ENCODE measurements at places on chromosomes 2 and 18.
A peak's percentile ranks its signal among the peaks of the same experiment; 100 is the strongest.

DNA sequence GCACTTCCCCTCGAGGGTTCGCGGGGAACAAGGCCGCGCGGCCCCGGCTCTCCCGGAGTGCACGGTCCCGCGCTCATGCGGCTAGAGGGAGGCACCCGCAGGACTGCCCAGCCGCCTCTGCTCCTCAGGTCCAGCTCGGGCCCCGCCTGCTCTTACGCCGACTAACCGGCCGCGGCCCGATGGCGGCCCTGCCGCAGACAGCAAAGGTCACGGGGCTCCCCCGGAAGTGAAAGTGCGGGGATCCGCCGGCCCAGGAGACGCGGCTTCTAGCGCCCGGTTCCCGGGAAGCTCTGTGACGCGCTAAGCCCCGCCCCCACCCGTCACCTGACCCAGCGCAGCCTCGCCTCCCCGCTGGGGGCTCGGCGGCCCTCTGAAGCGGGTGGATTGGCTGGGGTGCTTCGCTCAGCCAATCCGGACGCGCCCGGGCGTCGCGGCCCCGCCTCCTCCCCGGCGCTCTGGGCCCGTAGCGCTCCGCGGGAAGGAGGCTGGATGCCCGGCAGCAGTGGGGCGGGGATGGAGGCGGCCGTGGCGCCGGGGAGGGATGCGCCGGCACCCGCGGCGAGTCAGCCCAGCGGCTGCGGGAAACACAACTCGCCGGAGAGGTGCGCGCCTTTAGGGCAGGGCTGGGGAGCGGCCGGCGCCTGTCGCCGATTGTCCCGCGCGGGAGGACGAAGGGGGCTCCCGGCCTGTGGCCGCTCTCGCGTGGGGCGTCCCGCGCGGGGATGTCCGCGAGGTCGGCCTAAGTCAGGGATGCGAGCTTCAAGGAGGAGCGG lies at the start of gene SCLY:
Gene SCLY, plus strand, starts transcription at position 460 of the 773 bp plus-strand sequence. Its CDS starts 54 bp downstream, at position 514.
- DNase-seq: peak; percentile 96

DNA sequence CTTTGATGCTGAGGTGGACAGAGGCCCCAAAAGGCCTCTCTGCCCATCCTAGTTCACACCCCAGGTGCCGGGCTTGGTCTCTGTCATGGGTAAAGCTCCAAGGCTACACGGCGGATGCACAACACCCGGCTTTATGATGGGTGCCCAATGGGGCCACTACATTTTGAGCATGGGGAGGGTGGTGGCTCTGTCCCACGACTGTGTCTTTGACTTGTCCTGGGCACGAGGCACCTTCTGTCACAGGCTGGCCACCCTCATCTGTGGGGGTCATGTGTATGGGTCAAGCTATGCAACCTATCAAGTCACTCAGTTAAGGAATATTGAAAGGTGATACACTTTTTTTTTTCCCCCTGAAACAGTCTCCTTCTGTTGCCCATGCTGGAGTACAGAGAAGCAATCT lies 63.7 kb downstream of the EDAR start:
- DNase-seq: no peak

DNA sequence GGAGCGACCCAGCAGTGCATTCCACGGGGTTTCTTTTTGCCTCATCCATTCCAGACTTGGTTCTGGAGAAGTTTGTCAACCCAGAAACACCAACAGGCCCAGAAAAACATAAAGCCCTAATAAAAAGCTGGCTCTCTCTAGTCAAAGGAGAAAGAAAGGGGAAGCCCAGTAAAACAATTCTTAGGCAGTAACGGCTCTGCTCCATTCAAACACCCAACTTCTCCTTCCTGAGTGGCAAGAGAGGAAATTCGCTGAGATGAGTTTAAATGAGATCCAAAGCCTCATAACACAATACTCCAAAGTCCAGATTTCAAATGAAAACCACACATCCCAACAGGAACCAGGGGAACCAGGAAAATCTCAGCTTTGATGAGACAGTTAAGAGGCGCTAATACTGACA lies 179.9 kb downstream of the RPIA start:
- DNase-seq: no peak

GRCh38 chr2:197237291-197238042 lies 73.1 kb downstream of the ANKRD44 start:
- DNase-seq: no peak

DNA sequence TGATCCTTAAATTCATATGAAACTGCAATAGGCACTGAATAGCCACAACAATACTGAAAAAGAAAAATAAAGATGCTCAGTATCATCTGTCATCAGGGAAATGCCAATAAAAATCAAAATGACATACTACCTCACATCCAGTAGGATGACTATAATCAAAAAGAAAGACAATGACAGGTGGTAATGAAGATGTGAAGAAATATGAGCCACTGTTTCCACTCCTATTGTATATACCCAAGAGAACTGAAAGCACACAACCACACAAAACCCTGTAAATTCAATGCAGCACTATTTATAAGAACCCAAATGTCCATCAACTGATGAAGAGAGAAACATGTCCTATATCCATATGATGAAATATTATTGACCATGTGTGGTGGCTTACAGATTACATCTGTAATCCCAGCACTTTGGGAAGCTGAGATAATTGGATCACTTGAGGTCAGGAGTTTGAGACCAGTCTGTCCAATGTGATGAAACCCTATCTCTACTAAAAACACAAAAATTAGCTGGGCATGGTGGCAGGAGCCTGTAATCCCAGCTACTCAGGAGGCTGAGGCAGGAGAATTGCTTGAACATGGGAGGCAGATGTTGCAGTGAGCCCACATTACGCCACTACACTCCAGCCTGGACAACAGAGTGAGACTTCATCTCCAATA lies 39.9 kb downstream of the MAP3K2 start:
- DNase-seq: no peak

DNA sequence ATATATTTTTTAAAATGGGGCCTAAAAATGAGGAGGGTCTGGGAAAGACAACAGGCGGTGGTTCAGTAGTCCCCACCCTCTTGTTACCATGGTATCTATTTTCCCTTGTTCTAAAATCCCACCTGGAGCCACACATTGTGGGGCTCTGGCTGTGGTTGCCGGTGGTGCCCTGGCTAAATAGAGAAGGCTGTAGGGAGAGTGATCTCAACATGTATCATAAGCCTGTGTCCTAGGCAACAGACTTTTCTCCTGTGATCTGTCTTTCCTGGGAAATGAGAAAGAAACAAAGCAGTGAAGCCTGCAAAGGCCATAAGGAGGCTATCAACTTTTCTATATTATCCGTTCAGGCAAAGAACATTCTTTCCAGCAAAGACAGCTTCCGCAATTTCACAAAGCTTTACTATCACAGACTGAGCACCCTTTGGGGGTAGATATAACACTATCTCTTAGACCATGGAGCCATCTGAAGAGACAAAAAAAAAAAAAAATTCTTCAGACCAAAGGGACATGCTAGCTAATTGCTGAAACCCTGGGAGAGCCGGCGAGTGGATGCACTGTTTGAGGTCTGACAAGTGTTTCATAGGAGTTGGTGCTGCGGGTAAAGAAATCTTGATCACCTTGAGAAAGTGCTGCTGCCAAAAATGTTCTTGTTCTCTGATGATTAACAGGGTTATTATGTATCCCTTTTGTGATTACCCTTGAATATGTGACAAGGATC lies 879.2 kb upstream of the DDX18 start:
- no peak for DNase-seq

Data from stimulated activated CD4-positive, alpha-beta T cell treated with anti-CD3 and anti-CD28 coated beads, Interleukin-4, amount 100 ng/mL, for 1 hour (primary cell).